ENCODE measurements at places on chromosomes 12 and 14. TPM values are rescaled to one million over a fixed set of nuclear protein-coding genes. Genes with fewer than 3 reads are reported as not detected.

Gene RDH11
- 130 TPM for total RNA-seq

Gene CAPZA3
- total RNA-seq = not detected

Gene RERG
- not detected for total RNA-seq

Gene FAM177A1
- total RNA-seq = 25.3 TPM

Gene IRAK3
- total RNA-seq = 10.0 TPM

Gene RASSF3
- total RNA-seq = 47.3 TPM

Gene KRT72
- not detected for total RNA-seq

Gene INSM2
- total RNA-seq = not detected

Gene EXOC3L4
- total RNA-seq = not detected

Gene CELA1
- not detected for total RNA-seq

Gene PLXNC1
- 0.15 TPM for total RNA-seq

Gene LALBA
- not detected for total RNA-seq

Gene SVOP
- not detected for total RNA-seq

Gene PTPRO
- not detected for total RNA-seq

Gene SLC7A7
- 10.1 TPM for total RNA-seq

Gene CABP1
- total RNA-seq = not detected

Gene GPR84
- not detected for total RNA-seq

Gene RGS6
- total RNA-seq = not detected

Gene CEBPE
- not detected for total RNA-seq

Gene TULP3
- total RNA-seq = 12.3 TPM

Gene TMPRSS12
- total RNA-seq = not detected

Gene NEUROD4
- total RNA-seq = not detected

Gene KLHL42
- 26.0 TPM for total RNA-seq

Gene LRP1-AS
- not detected for total RNA-seq

Gene PTCSC3
- total RNA-seq = not detected

Gene SLC7A8
- total RNA-seq = 0.65 TPM

Gene CD9
- total RNA-seq = 973 TPM

Gene KLRD1
- total RNA-seq = 0.30 TPM

Gene CCDC175
- total RNA-seq = not detected

Gene POTEG
- not detected for total RNA-seq

Gene NABP2
- total RNA-seq = 28.3 TPM

Gene GALNT6
- total RNA-seq = 52.7 TPM

Gene SYNDIG1L
- not detected for total RNA-seq

Gene OSGEP
- 44.8 TPM for total RNA-seq

Gene TAS2R20
- total RNA-seq = 2.4 TPM

Gene RIPK3
- 5.5 TPM for total RNA-seq

Gene BCL11B
- total RNA-seq = under 0.01 TPM

Gene KLHDC1
- 1.1 TPM for total RNA-seq

Gene NRIP2
- not detected for total RNA-seq

Gene P2RX7
- total RNA-seq = 0.65 TPM

Gene MAP3K9
- under 0.01 TPM for total RNA-seq

Gene C12orf76
- total RNA-seq = 22.6 TPM

Gene DIO3
- total RNA-seq = not detected

Gene MYH6
- not detected for total RNA-seq

Gene SLC2A3
- total RNA-seq = 45.3 TPM

Gene REM2
- under 0.01 TPM for total RNA-seq

Gene AVPR1A
- total RNA-seq = not detected

Gene CFAP251
- 0.97 TPM for total RNA-seq

Gene CINP
- 56.5 TPM for total RNA-seq

Gene TBX5
- total RNA-seq = not detected

Gene ELK3
- total RNA-seq = 27.2 TPM

Gene MANSC1
- 8.8 TPM for total RNA-seq

Gene INF2
- total RNA-seq = 31.0 TPM

Gene IFI27
- 748 TPM for total RNA-seq

Gene PLEK2
- 27.0 TPM for total RNA-seq

Gene CDKN3
- 58.5 TPM for total RNA-seq
